HEK293T (cell line): ENCODE measurements at places on chromosomes 6 and 20.

DNA sequence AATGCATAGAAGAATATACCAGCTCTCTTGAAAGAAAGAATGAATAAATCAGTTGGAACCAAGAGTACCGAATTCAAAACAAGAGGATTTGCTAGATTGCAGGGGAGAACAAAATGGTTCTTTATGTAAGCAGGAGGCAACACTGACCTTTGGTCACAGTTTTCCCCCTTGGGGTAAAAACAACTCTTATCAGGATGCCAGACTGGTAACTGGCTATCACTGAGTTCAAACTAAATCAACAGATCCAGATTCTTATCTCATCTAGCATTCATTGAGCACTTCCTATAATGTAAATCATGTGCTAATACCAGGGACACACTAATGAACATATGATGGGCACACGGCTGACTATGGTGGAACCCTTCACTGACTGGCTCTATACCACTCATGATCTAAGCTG is 4.8 kb upstream of the IL17F start:
- DNase-seq = no peak

- no peak for DNase-seq
Observed at GRCh38 chr20:60662307-60662706, 589.8 kb upstream of the CDH4 start.

- DNase-seq = no peak
Observed at GRCh38 chr6:21745543-21746337, 152.2 kb downstream of the SOX4 start.

- no peak for DNase-seq
Observed at GRCh38 chr6:2258112-2258511, 12.7 kb upstream of the GMDS start.

- DNase-seq = peak; percentile 92
Observed at GRCh38 chr6:30396833-30397479, 52.0 kb downstream of the RPP21 start.
